ENCODE measurements at places on chromosomes 6 and 20. TPM values are rescaled to one million over a fixed set of nuclear protein-coding genes. Genes with fewer than 3 reads are reported as not detected.

The CYP24A1 gene
- total RNA-seq: 1.0 TPM

The CALHM4 gene
- total RNA-seq: not detected

The EDN3 gene
- not detected for total RNA-seq

The RAB32 gene
- total RNA-seq: 143 TPM

The ECT2L gene
- total RNA-seq: not detected

The EGFL8 gene
- total RNA-seq: 0.21 TPM

The TXNDC5 gene
- total RNA-seq: 390 TPM

The EPB41L1 gene
- 8.5 TPM for total RNA-seq

- DNase-seq: no peak
Measured at GRCh38 chr20:37901240-37901639, 1.7 kb upstream of the VSTM2L start.

DNA sequence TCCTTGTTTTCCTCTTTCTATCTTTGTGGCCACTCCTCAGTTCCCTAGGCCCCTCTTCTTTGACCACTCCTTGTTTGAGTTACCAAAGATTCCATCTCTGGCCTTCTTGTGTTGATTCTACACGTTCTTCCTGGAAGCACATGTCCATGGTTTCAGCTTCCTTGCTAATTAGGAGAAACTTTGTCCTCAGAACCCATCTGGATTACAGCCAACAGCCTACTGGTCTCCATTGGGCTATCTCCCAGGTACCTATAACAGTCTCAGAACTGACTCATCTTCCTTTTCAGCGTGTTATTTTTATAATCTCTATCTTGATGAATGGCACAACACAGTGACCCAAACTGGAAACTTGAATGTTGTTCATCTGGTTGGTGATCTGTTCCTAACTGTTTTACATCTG is 17.5 kb downstream of the PTPRA start:
- DNase-seq: peak; percentile 33

DNA sequence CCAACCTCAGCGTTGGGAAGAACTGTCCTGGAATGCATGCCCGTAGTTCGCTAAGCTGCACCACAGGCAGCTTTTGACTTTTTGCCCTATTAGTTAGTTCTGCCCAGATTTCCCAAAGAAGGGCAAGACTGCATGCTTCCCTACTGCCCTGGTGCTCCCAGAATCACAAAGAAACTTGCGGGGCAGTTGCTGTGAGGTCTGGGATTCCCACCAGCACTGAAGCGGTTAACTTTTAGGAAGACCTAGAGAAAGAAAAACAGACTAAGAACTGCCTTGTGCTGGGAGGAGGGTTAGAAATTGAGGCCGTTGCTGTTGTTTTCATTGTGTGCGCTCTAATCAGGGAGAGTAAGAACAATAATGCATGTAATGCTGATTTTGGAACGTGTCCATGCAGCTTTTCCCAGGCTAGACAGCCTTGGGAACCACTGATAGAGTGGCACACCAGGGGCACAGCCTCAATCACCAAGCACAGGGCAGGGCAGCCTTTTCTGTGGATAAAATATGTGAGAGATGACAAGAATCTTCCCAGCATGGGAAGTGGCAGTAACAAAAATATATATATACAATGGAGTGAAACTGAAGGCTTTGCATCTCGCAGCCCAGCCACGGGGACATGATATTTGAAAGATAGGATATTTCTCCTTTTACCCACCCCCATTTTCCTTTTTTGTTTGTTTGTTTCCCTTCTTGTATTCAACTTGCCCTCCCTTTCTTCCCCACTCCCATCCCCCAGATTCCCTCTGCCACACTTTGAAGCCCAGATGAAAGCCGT is 137.7 kb upstream of the HEY2 start:
- DNase-seq: peak; percentile 80

DNA sequence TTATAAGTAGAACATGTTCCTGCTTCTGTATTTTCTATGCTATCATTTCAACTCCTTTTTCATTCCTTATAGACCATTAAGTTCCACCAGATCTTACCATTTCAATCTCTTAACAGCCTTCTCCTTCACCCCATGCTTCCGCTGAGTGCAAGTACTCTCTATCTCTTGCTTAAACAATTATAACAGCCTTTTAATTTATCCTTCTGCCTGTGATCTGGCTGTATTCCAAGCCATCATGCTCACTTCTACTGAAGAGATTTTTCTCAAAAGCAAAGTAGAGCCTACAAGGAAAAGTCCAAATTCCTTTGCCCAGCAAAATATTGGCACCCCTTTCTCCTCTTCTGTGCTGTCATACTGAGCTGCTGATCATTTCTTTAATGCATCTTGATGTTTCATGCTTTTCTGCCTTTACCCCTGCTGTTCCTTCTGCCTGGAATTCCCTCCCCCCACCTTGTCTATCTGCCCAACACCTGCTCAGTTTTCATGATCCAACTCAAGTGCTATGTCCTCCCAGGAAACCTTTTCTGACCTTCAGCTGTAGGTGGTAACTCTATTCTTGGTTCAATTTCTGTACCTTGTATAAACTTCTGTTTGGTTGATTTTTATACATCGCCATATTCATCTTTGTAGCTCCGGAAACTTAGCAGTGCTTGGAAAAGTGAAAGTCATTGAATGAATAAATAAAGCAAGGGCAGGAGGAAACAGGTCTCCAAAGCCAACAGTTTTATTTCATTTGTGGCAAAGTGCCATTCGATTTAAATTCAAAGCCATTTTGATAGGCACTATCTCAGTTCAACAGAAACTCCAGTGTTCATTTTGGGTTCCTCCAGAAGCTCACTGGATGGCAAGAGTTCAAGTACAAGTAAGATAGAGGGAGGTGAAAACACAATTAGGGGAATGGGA is 10.5 kb upstream of the BMP2 start:
- DNase-seq: no peak

DNA sequence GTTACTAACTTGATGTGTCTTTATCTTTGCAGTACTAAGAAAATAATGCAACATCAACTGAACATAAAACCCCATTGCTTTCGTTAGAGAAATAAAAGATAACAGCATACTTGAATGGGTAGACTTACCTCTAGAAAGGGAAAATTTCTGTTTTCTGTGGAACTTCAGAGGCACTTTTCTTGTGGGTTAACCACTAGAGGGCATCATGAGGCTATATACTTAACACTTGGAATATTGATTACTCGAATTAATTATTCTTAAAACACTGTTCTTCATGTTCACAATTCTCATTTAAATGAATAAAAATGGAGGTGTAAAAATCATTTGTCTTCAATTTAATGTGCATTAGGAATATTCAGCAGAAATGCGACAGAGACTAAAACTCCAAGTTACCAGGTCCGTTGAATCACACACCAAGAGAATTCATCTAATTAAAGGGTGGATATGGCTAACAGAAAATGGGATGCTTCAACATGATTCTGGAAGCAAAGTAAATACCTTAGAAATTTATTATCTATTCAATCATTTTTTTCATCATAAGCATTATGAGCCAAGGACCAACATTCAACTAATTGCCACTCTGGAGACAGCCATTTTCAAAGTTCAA is 330.8 kb upstream of the PREP start:
- DNase-seq: peak; percentile 18

DNA sequence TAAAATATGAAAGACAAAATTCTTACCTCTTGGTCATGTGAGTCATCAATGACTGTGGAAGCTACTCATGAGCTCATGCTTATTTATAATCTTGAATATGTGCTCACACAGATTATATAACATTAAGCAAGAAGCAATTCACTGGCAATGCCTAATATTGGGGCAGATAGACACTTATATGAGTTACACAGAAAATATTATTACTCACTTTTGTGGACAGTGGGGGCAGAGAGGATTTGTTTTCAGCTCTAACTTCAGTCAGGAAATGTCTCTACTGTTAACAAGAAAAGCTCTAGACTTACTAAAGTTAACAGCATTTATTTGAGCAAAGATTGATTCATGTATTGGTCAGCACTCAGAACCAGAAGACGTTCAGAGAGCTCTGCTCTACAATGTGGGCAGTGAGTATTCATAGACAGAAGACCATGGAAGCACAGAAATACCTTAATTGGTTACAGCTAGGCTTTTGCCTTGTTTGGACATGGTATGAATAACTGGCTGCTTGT is 85.8 kb upstream of the AHI1 start:
- DNase-seq: no peak

DNA sequence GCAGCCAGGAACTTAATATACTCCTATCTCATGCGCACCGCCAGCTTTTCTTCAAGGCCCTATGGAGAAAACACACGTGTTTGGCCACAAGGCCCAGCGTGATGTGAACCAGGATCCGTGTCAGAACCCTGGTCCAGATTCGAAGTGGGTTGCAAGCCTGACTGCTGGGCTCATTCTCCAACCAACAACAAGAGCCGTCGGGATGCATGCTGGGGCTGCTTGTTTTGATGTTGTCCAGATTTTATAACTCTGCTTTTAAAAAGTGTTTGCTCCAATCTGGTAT is 463 bp upstream of the SLC22A2 start:
- DNase-seq: no peak

- no peak for DNase-seq
Measured at GRCh38 chr6:159071843-159072769, 27.3 kb upstream of the TAGAP start.

DNA sequence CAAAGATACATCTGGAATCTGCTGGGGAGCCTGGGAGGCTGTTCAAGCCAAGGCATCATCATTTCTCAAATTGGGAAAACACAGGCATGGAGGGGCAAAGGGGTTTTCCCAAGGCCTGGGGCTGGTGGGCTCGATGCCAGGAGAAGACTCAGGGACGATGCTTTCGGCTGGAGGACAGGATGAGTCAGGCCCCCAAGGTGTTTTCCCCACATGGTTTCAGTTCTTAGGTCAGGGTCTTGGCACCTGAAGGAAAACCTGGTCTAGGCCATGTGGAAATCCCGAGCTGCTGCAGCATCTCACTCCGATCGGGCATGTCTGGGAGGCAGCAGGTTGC is 348.1 kb downstream of the CDC5L start:
- peak; percentile 97 for DNase-seq

GRCh38 chr6:119334535-119335264 is 14.9 kb downstream of the MAN1A1 start:
- DNase-seq: no peak

DNA sequence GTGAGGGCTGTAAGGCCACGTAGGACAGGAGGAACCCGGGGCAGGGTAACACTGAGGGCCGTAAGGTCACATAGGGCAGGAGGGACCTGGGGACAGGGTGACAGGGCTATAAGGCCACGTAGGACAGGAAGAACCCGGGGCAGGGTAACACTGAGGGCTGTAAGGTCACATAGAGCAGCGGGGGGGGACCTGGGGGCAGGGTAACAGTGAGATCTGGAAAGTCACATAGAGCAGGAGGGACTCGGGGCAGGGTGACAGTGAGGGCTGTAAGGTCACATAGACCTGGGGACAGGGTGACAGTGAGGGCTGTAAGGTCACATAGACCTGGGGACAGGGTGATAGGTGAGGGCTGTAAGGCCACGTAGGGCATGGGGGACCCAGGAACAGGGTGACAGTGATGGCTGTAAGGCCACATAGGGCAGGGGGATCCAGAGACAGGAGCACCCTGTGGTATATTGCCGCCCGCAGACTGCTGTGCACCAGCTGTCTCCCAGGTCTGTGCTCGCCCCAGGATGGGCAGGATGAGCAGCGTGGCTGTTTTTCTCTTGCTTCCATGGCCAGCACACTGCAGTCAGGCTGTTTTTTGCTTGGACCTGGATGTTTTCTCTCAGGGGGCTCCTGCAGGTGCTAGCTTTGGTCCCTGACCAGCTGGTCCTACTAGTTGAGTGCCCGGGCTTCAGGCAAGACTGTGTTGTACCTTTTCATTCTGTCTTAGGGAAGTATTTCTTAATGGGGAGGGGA is 55.7 kb downstream of the SYTL3 start:
- no peak for DNase-seq

DNA sequence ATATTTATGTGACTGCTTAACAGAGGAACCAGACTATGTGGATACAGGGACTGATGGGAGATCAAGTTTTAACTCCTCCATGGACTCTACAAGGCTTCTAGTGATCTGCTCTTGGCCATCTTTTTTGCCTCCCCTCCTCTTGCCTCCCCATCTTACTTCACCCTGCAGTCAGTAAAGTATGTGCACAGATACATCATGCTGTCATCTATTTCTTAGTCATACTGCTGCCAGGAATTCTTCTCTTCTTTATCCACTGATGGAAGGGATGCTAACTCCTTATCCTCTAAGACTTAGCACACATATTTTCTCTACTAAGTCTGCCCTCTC is 27.6 kb upstream of the FAM83C start:
- DNase-seq: peak; percentile 65

- DNase-seq: no peak
Measured at GRCh38 chr20:49466114-49466912, 16.2 kb downstream of the KCNB1 start.

GRCh38 chr20:49323622-49324238 is 45.9 kb upstream of the ZNFX1 start:
- peak; percentile 80 for DNase-seq

GRCh38 chr6:29626948-29627754 is 5.8 kb downstream of the GABBR1 start:
- DNase-seq: no peak

DNA sequence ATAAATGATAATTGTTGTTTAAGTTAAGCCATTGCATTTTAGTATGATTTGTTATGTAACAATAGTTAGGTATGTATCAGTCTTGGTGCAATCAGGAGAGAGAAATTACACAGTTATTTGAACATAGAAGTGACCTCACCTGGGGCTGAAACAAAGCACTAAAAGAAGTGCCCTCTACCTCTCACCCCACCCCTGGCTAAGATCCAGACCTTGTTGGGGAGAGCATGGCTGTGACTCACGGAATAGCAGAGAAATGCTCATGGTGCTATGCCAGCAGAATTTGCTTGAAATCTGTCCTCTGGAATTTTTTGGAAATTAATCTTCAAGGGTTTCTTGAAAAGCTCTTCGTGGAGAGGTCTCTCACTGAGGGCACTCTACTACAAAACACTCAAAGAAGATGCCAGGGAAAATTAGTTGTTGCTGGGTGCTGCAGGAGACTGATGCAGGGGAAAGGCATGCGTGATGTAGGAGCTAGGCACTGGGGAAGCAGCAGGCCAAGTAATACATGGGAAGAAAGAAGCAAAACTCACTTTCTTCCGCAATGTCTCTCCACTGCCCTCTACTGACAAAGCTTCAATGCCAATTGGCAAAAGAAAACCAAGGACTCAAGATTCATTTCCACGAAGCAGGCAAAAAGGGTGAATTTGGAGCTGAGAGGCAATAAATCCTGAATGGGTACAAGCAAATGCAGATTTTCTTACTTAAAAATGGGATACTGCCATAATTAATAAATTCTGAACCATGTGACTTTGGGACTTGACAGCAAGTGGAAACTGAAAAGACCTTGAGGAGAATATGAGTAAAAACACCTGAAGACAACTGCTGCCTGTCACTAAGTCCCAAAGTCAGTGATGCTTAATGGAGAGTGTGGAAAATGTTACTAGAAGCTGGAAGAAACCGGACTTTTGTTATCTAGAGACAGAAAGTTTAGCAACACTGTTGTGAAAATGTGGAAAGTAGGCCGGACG is 136.3 kb upstream of the ZNF184 start:
- DNase-seq: peak; percentile 84

GRCh38 chr6:157460182-157460999 is 79.4 kb downstream of the ZDHHC14 start:
- peak; percentile 30 for DNase-seq

DNA sequence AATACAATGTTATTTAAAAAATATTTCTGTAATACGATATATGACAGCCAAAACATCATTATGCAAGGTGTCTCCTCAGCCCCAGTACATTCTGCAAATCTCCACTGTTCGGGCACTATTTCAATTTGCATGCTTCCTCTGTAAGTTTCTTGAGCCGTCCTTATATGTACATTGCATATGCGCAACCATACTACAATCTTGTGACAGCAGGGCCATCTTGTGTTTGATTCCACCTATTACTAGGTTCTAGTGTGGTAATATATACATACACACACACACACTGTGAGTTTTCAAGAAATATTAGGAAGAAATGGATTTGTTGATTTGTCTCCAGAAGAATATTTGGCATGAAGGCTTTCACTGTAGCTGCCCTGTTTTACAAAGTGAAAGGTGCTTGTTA is 9.8 kb downstream of the LYRM4 start:
- DNase-seq: no peak

Measured in Daoy (cell line).